ENCODE measurements at places on chromosomes 6 and 20.

GRCh38 chr6:161138543-161139303 is 135.1 kb downstream of the AGPAT4 start:
- no peak for DNase-seq

DNA sequence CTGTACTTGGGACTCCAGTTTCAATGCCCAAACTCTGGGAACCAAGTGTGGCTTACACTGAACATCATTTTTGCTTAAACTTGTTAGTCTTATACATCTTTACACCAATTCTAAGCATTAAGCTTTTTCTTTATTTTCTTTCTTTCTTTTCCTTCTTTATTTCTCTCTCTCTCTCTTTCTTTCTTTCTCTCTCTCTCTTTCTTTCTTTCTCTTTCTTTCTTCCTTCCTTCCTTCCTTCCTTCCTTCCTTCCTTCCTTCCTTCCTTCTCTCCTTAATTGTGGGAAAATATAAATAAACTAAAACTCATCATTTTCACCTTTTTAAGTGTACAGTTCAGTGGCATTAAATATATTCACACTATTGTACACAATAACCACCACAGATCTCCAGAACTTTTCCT is 31.6 kb upstream of the HLA-DQA2 start:
- no peak for DNase-seq

DNA sequence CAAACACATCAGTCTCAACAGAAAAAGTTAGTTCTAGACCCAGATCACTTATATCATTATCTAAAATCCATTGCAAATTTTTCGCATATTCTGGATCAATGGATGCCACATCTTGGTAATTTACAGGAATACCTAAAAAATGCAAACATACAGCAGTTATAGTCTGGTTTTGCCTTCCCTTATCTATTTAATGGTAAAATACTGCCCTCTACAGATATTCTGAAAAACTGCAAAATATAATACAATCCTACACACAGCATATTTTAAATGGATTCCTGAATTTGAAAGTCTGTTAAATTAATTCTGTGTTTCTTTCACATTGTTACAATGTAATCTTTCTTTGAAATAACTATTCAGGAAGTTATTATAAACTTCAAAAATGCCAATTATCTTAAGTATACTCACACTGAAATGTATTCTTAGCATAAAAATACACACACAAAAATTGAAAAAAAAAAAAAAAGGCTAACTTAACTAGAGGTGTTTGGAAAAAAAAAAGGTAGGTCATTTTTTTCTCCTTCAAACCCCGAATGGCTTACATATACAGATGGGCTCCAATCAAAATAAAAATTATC is 88.4 kb downstream of the HACE1 start:
- no peak for DNase-seq

DNA sequence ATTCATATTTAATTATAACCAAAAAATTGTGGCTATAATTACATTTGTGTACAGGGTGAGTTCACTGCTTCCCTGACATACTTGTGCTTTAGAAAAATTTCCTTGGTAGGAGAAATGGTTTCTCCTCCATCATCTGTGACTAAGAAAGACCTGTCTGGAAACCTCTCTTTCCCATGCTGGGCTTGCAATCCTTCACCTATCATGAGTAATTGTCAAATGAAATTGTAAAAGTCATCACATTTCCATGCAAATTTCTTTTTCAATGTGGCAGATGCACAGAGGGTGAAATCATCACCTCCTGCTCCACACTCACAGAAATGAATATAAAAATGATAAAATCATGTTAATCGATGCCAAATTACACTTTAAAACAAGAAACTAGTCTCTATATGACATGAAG is 1.5 kb upstream of the SIRPB1 start:
- no peak for DNase-seq

DNA sequence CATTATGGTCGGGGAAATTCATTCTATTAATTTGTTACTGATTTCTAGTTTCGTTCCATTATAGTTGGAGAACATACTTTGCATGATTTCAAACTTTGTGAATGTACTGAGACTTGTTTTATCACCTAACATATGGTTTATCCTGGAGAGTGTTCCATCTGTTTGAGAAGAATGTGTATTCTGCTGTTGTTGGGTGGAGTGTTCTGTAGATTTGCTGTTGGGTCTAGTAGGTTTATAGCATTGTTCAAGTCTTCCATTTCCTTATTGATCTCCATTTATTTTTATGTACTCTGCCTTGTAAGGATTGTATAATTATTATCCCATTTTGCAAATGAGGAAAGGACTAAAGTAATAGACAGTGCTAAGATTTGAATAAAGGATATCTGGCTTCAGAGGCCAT is 85.4 kb downstream of the RREB1 start:
- DNase-seq: no peak

DNA sequence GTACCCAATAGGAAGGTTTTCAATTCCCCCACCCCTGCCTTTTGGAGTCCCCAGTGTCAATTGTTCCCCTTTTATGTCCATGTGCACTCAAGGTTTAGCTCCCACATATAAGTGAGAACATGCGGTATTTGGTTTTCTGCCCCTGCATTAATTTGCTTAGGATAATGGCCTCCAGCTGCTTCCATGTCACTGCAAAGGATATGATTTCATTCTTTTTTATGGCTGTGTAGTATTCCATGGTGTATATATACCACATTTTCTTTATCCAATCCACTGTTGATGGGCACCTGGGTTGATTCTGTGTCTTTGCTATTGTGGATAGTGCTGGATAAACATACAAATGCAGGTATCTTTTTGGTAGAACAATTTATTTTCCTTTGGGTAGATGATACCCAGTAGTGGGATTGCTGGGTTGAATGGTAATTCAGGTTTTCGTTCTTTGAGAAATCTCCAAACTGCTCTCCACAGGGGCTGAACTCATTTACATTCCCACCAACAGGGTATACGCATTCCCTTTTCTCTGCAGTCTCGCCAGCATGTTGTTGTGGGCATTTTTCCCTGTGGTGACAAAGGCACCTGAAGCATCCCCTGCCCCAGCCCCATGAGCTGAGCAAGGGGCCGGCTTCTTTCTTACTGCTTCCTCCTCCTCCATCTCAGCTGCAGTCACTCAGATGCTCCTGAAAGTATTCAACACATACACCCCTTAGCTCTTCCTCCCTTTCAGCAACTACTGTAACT is 66.7 kb downstream of the ELOVL2 start:
- no peak for DNase-seq

GRCh38 chr6:91161246-91161645 is 574.4 kb upstream of the MAP3K7 start:
- no peak for DNase-seq

GRCh38 chr20:24566656-24567055 is 97.2 kb downstream of the SYNDIG1 start:
- DNase-seq: no peak

GRCh38 chr6:70337743-70338105 is 34.8 kb upstream of the COL9A1 start:
- DNase-seq: no peak

- no peak for DNase-seq
Observed at GRCh38 chr20:39624316-39624715, 662.2 kb downstream of the DHX35 start.

DNA sequence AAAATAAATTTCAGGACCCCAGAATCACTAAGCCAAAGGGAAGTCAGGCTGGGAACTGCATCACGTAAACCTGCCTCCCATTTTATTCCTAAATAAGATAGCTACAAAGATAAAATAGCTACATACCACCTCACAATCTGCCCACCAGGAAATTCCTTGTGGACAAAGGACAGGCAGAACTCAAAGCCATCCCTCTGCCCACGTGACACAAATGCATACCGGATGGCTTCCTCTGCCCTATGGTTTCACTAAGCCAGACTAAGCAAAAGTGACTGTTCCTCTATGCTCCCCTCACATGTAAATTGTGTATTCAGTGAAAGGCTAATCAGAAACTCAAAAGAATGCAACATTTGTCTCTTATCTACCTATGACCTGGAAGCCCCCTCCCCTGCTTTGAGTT is 15.0 kb downstream of the MBOAT1 start:
- DNase-seq: no peak

DNA sequence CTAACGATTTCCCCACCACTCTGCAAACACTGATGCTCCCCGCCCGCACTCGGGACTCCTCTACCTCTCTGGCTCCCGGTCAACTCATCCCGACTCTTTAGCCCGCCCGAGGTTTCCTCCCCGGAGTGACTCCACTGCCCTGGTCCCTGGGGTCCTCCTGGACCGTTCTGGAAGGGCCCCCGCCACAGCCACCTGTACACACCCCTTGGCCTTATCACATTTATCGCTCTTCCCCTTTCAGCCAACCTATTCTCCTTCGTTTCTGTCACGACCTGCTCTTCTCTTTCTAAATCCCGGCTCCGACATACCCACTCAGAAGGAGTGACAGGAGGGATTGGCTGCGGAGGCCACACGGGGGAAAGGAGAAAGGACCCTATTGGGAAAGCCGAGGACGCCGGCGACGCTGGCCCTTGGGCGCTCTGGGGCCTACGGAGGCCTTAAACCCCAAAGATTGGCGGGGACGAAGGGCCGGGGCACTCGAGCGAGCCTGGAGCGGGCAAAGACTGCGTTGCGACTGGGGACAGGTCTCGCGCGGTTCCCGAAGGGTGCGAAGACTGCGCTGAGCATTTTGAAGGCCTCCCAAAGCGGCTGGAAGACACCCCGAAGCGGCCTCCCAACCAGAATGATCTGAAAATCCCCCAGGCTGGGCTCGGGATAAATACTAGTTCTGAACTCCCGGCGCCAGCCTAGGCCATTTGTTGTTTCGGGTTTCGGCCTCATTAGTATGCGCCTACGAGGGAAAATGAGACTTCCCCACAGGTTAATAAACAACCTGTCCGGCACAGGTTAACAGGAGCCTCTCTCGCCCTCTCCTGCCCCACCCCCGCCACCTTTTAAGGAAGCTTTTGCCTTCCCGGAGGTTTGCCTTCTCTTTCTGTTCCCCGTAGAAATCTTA is 9.2 kb downstream of the SIM1 start:
- no peak for DNase-seq

DNA sequence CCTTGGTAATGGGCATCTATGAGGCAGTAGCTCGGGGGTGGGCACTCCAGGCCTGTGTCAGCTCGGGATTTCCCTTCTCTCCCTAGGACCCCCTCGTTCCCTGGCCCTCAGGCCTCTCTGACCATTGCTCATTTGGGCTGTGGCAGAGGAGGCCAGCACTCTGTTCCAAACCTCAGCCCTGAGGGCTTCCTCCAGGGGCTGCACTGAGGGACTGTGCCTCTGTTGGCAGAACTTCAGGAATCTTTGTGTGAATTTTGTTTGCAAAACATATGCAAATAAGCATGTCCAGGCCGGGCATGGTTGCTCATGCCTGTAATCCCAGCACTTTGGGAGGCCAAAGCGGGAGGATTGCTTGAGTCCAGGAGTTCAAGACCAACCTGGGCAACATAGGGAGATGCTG is 11.0 kb downstream of the PACSIN1 start:
- DNase-seq: no peak

GRCh38 chr6:10901770-10902169 is 14.9 kb downstream of the SYCP2L start:
- no peak for DNase-seq

DNA sequence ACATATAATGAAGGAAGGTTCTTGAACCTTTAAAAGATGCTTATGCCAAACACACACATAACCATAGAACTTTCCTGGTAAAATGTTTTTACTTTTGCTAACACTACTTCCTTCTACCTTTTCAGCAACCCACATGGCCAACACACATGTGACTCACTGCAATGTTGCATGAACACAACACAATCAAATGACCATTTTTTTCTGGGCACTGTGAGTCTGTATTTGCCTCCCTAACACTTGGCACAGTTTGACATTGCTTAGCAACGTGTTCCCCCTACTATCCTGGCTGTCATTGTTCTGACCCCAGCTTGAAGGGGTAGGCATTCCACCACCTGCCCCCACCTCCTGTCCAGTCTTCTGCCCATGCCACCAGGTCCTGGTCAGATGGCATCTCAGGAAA is 204.8 kb upstream of the PRND start:
- DNase-seq: no peak

DNA sequence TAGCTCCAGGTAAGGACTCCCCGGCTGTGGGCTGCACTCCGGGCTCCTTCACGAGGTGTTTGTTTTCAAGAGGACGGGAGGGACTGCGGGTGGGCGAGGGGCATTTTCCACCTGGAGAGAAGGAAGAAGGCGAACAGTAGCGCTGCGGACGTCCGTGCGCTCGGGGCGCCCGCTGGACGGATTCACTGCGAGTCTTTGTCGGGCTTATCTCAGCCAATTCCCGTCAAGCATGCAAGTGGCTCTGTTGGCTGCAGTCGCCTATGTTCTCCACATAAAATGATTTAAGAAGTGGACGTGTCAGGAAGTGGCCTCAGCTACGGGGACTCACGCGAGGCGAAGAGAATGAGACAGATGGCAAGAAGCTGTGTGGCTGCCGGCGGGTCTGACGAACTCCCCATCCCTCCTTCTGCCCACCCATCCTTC is 332 bp downstream of the GRIK2 start:
- no peak for DNase-seq

DNA sequence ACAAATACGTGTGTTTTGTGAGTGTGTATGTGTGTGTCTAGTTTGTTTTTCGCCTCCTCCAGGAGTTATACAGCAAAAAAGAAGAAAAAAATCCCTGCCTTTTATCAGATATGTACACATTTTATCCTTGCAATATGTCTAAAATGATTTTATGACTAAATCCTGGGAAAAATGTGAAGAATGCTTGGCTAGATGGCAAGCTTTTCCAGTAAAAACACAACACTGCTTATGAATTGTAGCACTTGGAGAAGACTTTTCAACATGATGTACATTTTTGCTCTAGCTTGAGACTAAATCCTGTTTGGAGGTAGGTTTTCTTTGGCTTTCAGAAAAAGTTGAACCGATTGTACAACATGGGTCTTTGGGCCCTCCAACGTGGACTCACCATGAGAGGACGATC is 160.2 kb downstream of the GMPR start:
- no peak for DNase-seq

DNA sequence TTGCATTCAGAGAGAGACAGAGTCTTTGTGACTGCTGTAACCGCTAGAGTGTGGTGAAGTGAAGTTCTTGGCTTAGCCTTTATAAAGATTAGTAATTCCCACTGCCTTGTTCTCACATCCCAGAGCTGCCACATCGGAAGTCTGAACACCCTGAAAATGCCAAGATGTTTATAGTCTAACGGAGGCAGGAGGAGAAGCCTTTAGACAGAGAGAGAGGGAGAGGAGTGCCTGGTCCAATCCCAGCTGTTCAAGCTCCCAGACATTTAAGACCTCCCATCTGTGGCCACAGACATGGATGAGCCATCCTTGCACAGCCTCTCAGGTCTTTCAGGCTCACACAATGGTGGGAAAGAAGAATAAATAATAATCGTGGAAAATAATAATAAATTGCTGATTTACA is 1422.8 kb upstream of the EYS start:
- DNase-seq: no peak

- DNase-seq: no peak
Observed at GRCh38 chr20:46576774-46577395, 26.4 kb upstream of the OCSTAMP start.

Data from foreskin melanocyte (primary cell).